Fibroblast of skin of right biceps (primary cell): ENCODE measurements at places on chromosomes 5 and 9.

- peak; percentile 12 for DNase-seq
Observed at GRCh38 chr5:144451187-144451973, 280.7 kb downstream of the KCTD16 start.

DNA sequence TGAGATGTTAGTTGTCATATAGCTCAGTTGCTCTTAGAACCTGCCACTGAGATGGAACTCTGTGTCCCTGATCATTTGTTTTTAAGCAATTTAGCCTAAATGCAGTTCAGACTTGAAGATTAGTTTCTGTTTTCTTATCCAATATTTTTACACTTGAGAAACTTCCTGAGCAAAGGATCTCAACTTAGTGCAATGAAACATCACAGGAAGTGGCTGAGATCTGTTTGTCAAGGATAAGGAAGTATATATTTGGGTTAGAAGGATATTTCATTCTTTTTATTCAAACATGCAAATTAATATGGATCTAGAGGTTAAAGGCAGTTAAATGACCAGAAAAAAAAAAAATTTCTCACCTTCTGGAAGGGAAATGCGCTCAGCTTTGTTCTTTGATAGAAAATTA is 19.7 kb upstream of the F2R start:
- DNase-seq, result no peak

- DNase-seq, result no peak
Observed at GRCh38 chr5:168135897-168136296, 155.5 kb upstream of the WWC1 start.

DNA sequence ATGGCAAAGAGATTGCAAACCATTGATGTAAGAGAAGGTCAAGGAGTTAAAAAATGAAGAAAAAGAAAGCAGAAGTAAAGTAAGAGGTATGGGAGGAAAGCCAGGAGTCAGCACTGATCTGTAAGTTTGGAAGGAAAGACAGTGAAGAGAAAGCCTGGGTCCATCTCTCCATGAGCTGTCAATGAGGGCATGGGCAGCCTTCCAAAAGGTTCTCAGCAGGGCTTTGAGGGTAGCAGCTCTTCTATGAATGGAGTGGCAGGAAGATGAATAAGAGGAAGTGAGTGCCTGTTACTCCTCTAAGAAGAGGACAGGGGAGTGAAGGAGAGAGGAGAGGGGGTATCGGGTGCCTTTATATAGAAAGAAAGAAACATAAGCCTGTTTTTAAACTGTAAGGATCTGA is 97.1 kb downstream of the ADCY2 start:
- DNase-seq, result no peak

GRCh38 chr9:105971986-105972385 is 277.6 kb downstream of the TMEM38B start:
- DNase-seq, result no peak

DNA sequence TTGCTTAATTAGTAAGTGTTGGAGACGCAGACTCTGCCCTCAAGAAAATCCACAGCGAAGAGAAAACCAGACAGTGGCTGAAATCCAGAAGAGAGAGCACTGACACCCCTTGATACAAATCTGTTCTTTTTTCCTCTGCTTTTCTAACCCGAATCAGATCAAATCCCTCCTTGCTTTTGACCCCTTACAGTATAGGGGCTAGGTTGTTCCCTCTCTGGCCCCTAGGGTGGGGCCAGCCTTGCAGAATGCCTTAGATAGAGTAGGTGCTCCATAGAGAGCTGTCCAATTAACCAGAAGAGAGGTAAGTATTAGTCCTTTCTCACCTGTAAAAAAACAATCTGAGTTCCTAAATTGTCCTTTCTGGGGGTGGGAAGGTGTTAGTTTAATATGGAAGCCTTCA is 10.1 kb downstream of the C1QTNF2 start:
- DNase-seq, result no peak

DNA sequence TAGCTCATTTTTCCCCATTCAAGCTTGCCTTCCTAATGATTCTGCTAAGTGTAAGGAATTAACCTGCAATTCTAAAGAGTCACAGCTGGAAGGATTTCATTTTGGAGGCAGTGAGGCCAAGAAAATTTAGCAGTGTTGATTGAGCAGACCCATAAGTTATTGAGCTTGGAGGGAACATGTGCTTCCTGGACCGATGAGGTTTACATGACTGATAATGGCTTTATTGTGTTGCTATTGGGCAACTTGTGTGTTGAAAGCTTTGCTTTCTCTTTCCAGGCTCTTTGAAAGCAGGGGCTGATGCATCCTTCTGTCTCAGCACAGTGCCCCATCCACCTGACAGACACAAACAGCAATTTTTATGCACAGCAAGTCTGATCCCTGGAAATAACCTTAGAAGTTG is 398.9 kb upstream of the PCSK5 start:
- DNase-seq, result no peak

DNA sequence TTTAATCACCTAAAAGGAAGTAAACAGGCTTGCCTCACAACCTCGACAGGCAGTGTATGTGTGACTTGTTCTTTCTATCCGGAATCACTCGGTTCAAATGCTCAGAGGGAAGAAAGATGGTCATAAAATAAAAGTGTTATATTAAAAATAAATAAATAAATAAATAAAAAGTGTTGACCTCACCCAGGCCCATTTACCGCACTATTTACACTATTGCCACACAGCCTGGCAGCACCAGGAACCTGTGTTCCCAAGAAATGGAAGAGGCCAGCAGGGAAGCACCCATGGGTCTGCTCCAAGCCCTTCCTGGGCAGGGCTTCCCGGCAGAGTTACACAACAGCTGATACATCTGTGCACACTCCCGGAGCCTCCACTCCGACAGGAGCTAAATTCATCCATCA is 127.9 kb downstream of the EFNA5 start:
- no peak for DNase-seq

DNA sequence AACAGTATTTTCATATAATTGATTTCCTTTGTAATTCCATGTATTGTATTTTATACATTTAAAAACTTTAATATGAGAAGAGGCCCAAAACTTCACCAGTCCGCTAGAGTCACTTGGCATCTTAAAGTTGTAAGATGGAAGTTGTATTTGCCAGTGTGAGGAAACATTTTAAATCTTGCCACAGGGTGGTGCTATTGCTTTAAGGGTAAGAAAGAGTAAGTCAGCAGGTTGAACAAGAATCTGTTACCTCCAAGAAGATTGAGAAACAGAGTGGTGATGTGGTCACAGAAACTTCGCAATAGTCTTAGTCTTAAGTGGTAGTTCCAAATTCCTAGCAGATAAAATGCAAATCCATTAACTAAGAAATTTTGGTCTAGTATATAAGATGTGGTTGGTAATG is 39.8 kb upstream of the RANBP6 start:
- peak; percentile 70 for DNase-seq

DNA sequence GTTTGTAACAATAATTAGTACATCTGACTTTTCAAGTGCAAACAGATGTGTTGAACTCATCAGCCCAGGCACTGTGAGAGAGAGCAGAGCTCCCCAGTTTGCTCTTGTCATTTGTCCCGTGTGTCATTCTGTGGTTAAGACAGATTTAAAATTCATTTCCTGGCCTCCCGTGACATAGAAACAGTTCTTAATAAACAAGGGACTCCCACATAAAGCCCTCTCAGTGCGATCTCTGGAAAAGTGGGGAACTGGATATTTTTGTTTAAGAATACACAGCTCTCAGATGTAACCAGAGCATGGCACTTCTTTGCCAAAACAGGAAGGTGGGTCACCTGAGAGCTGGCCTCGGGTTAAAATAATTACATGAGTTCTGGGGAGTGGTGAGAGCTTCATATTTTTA is 58.6 kb downstream of the PRKACG start:
- DNase-seq, result no peak

- no peak for DNase-seq
Observed at GRCh38 chr5:95347506-95348120, 43.6 kb upstream of the FAM81B start.

- no peak for DNase-seq
Observed at GRCh38 chr5:60340326-60340725, 359.6 kb downstream of the DEPDC1B start.

DNA sequence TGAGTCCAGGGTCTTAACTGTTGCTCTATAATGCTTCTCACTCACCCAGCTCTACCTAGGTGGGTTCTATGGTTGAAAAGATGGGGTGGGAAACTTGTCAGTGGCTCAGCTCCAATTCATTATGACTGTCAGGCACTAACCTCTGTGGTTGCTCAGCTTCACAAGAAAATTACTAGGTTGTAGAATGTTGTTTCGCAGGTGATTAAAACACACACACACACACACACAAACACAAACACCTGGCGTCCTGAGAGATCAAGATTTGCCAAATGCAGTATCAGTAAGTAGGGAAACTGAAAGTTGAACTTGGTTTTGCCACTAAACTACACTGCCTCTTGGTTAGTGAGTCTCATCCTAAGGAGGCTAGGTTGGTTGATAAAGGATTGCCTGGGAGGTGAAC is 2.8 kb downstream of the MCCC2 start:
- DNase-seq, result no peak

DNA sequence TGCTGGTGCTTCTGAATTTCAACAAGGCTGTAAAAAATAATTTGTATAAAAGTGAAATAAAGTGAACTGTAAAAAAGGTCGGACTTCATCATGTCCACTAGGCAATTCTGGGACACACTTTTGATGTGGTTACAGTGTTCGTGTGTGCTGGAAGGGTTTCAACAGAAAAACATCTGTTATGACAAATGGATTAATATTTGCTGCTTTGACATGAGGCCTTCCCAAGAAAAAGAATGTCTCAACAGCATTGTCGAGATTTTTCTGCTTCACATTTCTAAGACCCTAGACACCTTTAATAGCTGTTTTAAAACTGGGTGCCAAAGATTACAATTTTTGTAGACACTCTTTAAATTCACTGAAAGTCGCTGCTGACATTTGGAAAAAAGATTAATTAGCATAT is 216.6 kb downstream of the SLC12A2 start:
- DNase-seq, result no peak

DNA sequence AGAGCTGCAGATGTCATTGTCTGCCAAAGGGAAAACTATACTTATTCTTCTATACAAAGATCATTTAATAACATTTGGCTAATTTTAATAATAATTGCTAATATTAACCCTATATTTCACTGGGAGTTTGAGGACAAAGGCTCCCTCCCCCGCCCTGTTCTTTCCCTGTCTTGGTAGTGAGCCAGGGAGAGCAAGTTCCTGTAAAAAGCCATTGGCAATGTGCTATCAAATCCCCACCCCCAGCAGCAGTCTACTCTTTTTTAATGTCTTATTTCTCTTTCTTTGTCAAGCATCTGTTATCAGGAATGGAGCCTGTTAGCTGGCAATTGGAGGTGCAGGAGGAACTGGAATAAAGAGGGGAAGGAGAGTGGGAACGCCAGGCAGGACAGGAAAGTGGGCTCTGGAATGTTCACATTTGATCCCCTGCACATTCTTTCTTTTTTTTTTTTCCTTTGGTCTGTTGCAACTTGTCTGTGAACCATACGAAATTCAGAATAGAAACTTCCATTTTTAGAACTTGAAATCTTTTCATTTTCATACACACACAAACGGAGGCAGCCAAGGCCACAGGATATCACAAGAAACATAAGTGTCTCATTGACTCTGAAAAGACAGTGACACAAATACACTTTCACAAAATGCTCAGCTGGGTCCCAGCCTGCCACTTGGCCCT is 664.8 kb upstream of the ZNF608 start:
- DNase-seq, result peak; percentile 63

DNA sequence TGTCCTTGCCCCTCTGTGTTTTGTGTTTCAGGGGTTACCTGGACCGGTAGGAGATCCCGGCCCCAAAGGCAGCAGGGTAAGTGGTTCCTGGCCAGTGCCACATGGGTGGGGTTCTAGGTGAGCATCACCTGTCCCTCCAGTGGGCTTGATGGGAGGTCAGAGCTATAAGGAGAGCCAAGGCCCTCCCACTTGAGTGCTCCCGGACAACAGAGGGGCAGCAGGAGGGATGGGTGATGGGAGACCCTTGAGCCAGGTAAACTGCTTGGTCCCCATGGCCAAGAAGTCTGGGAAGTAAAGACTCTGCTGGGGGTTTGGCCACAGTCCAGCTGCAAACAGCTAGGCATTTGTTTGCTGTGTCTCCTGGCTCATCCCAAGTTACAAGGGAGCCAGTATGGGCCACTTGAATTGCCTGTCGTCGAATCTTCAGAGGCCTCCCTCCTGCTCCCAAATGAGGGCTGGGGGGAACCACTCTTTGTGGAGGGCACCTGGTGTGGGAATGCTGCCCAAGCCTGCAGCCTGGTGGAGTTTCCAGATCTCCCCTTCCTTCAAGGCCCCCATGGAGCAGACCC is 51.0 kb downstream of the COL27A1 start:
- DNase-seq, result no peak

GRCh38 chr5:132272311-132273210 is 15.1 kb downstream of the PDLIM4 start:
- peak; percentile 57 for DNase-seq

- DNase-seq, result no peak
Observed at GRCh38 chr5:23007236-23007635, 154.1 kb upstream of the CDH12 start.

DNA sequence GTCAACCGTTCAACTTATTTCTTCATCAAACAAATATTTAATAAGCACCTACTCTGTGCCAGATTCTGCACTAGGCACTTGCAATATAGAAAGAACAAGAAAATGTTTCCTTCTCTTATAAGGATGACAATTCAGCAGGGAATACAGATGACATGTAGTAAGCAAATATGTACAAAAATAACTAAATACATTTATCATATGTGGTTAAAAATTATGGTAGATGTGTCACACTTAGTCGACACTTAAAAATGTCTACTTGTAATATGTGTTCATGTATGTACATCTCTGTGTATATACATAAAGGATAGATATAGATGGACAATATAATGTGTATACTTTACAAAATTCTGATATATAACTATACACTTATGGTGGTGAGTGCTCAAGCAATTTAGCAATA is 417.0 kb upstream of the MEF2C start:
- peak; percentile 47 for DNase-seq

DNA sequence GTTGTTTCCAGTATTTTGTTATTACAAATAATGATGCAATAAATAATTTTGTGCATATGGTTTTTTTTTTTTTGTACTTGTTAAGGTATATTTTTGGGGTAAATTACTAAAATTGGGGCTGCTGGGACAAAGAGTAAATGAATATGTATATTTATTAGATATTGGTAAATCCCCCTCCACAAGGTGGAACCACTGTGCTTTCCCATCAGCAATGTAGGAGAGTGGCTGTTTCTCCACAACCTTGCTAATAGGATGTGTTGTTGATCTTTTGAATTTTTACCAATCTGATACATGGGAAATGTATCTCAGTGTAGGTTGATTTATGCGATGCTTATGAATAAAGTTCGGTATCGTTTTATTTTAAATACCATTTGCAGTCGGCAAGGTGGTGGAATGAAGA is 118.1 kb downstream of the TRPM3 start:
- DNase-seq, result no peak

DNA sequence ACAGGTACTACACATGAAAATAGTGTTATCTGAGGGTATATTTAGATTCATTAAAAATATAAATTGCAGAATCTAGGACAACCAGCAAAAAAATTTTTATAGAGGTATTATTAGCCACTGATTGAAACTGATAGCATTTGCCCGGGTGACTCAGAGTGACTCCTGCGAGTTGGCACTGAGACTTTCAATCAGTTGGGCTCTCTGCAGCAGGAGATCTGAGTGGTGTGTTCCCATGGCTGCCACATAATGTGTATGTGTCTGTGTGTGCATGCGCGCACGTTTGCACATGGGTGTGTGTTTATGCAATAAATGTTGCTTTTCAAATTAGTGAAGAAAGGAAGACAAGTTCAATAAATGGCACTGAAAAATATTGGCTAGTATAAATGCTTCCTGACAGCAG is 100.1 kb upstream of the MRPS30 start:
- no peak for DNase-seq
